ENCODE measurements at places on chromosomes 5 and 9. TPM values are rescaled to one million over a fixed set of nuclear protein-coding genes. Genes with fewer than 3 reads are reported as not detected.

Gene AQP7
- total RNA-seq: 1.8 TPM

Gene LCN1
- not detected for total RNA-seq

Gene INSL4
- total RNA-seq: not detected

Gene HK3
- 26.1 TPM for total RNA-seq

Gene FXN
- 0.68 TPM for total RNA-seq

- DNase-seq: no peak
Observed at GRCh38 chr5:124238350-124238749, 508.1 kb downstream of the ZNF608 start.

- DNase-seq: no peak
Observed at GRCh38 chr5:178577944-178578343, 12.2 kb downstream of the COL23A1 start.

GRCh38 chr5:90534922-90535321 lies 5.5 kb upstream of the LYSMD3 start:
- no peak for DNase-seq

DNA sequence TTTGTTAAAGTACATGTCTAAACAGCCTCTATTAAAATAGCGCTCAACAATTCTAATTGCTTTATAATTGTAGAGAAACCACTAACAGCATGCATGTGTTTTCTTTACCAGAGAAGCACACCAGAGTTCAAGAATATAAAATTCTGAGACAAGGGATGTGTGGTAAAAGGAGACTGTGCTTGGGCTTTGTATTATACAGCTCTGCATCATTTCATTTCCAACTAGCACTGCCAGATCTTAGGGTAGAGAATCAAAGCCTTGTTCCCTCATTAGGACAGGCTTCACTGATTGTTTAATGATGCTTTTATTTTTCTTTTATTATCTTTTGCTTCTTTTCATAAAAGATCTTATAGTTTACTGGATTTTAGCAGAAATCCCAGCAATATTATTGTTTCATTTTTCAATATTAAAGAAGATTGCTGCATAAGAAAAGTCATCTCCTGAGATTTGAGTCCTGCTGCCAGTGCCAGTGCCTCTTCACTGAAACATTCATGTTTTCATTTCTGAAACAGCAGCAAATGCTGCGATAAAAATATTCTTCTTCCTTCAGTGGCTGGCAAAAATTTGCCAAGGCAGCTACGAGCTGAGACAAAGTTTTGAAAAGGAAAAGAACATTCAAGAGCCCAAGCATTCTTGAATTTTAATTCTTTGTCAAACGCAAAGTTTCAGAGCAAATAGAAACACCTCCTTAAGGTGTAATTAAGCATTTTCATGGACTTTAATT lies 491.0 kb upstream of the PIK3R1 start:
- no peak for DNase-seq

DNA sequence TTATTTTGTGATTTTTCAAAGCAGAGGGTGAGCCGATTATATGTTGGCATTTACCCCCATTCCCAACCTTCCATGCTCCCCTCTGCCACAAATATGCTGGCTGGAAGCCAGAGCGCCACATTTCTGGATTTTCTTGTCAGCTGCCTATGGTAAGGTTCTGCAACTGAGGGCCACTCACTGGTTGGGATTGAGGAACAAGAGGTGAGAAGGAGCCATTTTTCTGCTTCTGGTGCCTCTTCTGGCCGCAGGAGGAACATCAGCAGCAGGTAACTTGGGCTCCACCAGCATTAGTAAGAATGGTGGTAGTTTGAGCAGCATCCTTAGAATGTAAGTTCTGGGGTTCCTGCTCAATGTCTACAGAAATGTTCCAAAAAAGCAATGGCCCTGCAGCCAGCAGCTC lies 159.5 kb upstream of the MAST4 start:
- no peak for DNase-seq

DNA sequence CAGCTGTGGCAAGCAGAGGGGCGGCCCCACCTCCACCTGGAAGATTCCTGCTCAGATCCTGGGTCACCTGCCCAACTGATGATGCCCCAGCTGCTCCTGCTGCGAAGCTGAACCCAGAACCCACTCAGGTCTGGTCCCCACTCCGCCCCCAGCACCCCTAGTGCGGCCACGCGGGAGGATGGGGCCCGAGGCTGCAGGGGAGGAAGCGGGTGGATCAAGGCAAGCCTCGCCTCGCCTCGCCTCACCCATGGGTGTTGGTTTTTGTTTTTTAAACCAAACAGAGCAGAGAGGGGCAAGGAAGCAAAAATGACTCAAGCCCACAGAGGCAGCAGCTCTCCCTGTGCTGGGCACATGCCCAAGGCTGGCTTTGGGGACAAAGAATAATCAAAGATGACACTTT lies 23.2 kb downstream of the ABO start:
- DNase-seq: no peak

DNA sequence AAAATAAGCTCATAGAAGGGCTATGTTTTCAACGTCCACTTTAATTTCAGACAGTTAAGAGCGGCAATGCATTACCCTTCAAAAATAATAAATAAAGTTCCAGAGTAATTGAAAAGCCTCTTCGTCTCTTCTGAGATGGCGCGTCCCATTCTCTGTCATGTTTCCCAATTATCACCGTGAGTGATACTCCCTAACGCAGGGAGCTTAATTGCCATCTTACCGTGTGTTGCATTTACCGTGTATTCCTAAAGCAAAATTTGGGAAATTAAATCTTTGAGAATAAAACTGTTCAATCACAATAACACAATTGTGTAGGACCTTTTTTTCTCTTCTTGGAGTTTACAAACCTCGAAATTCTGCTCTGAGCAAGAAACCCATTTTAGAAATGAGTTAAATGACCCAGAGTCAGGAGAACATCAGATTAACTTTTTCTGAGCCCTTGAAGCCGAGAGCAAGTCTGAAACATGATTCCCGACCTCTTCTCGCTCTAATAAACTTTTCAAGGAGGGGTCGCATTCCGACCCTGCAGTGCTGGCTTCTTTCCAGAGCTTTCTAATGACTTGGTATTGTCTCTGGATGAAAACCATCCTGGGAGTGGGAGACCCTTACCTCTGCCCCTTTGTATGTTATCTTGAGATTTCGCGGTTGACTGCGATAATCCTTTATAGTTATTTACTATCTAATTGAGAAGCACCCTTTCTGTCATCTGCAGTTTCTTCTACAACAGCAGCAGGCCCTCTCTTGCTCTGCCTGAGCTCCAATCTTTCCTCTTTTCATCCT lies 251.5 kb downstream of the FSTL4 start:
- no peak for DNase-seq

DNA sequence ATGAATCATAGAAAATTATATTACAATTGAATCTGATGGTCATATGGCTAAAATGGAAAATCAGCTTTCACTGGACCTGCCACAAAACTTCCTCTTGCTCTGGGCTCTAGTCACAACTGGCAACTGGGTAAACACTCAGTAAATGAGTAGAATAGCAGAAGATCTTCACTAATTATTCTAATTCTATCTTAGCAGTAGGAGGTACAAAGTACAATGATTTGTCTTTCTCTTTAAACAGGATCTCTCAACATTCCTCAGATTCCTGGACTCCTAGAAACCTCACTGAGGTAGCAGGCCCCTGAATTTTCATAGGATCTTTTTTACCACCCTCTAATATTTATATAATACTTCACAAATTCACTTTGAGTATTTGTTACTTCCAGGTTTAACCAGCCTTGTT lies 239.9 kb upstream of the SMARCA2 start:
- no peak for DNase-seq

- DNase-seq: peak; percentile 22
Observed at GRCh38 chr5:17216176-17216973, 1.1 kb upstream of the BASP1 start.

GRCh38 chr9:81462801-81463200 lies 226.5 kb downstream of the TLE1 start:
- DNase-seq: no peak

DNA sequence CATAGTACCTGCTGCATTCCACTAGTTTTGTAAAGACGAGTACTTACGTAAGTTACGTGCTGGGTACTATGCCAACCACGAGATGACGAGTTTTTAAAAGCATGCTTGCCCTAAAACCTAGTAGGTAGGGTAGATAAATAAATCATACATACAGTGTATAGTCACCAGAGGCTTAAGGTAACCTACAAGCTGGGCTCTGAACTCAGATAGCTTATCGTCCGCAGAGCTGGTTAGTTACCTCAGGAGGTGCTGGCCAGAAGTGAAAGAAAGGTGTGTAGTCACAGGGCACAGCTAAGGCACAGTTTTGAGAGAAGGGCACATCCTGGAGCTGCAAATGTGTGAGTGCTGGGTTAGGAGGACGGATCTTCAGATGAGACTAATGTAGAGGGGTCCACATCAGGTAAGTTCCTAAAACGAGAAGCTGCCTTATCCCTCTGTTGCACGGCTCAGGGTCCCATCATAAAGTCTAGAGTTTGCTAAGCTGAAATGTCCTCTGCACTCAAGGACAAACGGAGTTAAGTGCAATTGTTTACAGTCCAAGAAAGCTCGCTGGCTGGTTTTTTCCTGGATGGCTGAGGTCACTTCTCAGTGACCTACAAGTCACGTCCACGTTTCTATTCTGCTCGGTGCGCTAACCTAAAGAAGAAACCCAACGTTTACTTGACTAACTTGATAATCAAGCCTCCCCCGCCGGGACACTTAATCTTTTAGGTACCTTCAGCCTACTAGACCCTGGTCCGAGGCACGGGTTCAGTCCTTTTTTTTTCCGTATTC lies 1.1 kb upstream of the SNX24 start:
- no peak for DNase-seq

DNA sequence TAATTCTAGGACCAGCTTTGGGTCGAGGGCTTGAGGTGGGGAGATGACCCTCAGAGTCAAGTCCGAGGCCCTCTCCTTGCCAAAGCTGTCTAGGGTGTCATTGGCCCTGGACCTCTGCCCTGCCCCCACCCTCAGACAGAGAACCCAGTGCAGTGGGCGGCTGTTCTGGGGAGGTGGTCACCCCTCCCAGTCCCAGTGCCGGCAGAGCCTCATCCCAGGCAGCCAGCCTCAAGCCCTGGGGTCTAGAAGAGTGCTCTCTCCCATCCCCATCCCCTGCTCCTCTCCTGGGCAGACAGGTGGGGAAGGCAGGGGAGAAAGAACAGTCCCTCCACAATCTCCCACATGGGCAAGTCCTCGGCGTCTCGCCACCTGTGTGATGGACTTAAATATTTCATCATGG lies 7.0 kb downstream of the NTNG2 start:
- DNase-seq: no peak

DNA sequence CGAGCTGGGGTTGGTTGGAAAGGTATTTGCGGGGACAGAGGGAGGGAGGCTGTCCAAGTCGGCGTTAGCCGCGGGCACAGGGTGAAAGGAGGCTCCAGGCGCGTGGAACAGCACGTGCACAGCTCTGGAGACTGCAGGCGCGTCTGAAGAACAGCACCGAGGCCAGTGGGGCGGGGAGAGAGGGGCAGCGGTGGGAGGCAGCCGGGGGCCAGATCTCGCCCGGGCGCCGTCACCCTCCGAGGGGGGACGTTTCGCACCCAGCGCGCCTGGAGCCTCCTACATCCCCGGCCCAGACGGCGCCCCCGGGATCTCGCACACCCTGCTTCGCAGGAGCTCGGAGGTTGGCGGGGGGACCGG lies 79.6 kb downstream of the NTNG2 start:
- DNase-seq: no peak

GRCh38 chr5:169290895-169291294 lies 10.0 kb downstream of the SLIT3 start:
- DNase-seq: no peak

- no peak for DNase-seq
Observed at GRCh38 chr9:2424619-2425033, 197.0 kb upstream of the VLDLR start.

Measured in thoracic aorta (tissue), 2 donors.